ENCODE measurements at places on chromosomes 13 and 19.

DNA sequence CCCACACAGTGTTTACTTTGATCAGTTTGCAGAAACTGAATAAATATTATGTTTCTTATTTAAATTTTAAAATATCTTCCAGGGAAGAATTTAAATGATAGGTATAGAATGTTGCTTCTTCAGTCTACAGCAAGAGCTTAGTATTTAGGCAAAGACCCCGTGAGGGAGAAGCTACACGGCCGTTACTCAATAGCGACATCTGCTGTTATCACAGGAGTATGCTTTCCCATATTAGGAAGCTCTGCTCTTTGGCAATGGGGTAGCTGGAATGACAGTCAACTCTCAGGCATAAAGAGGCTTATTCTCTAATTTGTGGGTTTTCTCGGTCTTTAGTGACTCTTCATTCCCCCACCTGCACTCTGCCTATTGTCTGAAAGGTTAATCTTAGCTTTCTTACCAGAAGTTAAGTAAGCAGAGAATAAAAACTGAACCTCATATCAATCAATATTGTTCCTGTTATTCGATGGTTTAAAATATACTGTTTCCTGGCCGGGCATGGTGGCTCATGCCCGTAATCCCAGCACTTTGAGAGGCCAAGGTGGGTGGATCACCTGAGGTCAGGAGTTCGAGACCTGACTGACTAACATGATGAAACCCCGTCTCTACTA lies 13.2 kb upstream of the LHFPL6 start:
- DNase-seq, result peak; percentile 64

DNA sequence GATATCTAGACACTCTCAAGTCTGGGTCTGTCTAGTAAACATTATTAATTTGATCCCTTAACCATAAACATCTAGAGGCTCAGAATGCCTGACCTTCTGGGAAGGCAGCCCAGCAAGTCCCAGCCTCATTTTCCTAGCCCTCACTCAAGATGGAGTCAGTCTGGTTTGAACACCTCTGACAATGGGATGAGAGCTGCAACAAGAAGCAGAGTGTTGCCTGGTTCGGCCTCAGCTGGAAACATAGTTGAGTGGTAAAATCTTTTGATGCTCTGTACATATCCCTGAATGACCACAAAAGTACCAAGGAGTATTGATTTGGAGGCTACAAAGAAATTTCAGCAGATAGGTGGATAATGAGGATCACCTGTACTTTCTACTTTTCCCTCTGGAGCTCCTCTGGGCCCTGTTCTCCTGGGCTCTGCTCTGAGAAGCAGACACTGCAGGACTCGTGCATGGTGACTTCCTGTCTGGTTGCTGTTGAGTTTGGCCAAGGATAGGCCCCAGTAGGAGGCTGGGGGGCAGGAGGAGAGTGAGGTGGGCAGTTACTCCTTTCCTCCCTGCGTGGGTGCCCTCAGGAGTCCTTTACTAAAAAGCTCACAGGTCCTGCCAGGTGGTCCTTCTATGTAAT lies 68.4 kb upstream of the SLC15A1 start:
- DNase-seq, result no peak

DNA sequence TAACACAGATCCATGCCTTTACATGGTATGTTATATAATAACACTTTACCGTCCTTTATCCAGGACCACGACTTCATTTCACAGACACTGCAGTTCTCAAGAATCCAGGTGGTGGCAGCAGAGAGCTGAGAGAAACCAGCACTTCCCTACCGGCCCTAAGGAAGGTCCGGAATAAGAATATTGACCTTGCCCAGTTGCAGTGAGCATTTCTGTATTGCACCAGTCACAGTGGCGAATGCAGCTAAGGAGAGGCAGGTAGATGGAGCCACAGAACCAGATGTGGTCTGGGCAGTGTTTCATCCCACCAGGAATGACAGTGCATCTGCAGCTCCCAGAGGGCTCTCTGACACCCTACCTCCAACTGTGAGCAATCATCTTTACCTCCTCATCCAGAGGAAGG lies 44.6 kb downstream of the ZNF787 start:
- peak; percentile 75 for DNase-seq

DNA sequence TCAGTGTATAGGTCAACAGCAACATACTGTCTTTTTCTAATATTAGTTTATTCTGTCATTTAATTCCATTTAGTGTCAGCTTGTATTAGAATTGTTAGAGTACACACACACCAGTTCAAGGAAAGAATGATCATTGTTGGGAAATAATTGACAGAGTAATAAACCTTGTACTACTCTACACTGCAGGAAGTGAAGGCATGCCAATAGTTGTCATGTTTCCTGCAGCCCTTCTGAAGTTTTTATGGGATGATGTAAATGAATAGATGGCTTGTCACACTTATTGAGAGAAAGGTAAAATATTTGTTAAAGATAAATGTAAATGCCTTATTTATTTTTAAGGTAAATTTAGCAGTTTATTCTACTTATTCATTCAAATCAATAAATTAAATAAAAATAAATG lies 306.9 kb upstream of the KLHL1 start:
- no peak for DNase-seq

GRCh38 chr19:3606690-3607289 lies at the start of gene TBXA2R:
Gene TBXA2R (minus strand): TSS chr19:3606875. CDS start chr19:3600634, 6,241 bp downstream.
- DNase-seq, result peak; percentile 42

DNA sequence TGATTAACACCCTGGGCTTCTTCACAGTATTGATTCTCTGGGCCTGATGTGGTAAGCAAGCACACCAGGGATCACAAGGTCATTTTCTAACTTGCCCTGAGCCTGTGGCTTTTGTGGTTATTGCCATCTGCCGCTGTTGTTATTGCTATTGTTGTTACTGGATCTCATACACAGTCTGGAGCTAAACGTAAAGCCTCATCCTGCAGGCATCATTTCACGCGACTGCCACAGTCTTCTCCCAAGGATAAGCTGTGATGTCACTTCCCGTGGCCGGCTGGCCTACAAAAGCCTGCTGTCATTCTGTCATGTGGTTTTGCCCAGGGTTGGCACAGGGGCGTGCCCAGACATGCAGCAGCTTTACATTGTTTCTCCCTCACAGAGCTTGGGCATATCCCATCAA lies 154.0 kb upstream of the GPR12 start:
- DNase-seq, result no peak

- no peak for DNase-seq
Observed at GRCh38 chr13:62176051-62176450, 760.4 kb upstream of the PCDH20 start.

DNA sequence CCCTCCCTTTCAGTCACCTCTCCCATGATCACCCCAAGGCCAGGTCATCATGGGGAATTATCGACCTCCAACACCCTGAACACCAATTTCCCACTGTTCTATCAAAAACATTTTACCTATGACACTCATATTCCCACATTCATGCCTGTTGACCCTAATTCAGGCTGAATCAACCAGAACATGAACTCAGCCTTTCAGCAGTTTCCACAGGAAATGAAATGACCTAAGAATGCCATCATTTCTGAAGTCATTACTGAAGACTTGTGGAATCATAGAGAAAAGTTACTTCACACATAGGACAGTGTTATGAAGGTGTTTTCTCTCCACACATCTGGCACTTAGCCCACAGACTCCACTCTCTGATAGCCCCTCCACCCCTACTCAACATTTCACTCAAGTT lies 29.9 kb upstream of the FAM124A start:
- DNase-seq, result no peak

- no peak for DNase-seq
Observed at GRCh38 chr19:42465827-42466280, 23.1 kb upstream of the CXCL17 start.

GRCh38 chr13:76663592-76664335 lies 222.4 kb downstream of the KCTD12 start:
- no peak for DNase-seq

DNA sequence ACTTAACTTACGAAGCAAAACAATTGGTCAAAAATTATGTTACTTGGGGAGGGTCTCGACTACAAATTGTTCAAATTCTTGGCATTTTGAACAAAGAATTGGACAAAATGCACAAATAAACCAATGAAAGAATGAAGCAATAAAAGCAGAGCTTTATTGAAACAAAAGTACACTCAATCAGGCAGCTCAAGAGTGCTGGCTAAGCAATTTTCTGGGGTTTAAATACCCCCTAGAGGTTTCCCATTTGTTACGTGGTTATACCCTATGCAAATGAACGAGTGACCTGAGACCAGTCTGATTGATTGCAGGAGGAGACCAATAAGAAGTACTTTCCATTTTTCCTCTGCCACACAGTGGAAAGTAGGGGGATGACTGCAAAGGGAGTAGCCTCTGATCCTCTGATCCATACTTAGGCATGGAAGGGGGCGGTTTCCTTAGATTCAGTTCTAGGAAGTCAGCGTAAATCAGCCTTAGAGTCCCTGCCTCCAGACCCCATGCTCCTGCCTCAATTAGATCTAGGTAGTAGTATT lies 228.6 kb downstream of the EFNB2 start:
- no peak for DNase-seq

DNA sequence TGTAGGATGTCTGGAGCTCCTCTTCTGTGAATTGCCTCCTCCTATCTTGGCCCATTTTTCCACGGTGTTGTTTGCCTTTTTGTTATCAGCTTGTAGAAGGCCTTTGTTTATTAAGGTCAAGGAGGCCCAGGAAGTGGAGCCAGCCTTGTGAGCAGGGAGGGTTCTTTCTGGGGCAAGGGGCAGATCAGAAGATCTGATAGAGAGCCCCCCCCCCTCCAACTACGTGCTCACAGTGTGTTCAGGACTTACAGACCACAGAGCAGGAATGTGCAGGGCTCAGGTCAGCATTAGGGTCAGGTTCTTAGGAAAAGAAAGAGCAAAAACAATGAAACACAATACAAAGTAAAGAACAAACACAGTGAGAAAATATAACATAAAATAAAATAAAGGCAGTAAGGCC lies 59.4 kb downstream of the CCNE1 start:
- DNase-seq, result no peak

DNA sequence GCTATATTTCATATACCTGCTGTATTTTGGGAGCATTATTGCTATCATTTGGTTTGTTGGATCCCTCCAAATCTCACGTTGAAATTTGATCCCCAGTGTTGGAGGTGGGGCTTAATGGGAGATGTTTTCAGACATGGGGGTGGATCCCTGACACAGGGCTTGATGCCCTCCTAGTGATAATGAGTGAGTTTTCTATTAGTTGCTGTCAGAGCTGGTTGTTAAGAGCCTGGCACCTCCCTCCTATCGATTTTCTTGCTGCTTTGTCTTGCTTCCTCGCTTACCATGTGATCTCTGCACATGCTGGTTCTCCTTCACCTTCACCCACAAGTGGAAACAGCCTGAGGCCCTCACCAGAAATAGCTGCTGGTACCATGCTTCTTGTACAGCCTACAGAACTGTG lies 259.9 kb upstream of the STARD13 start:
- no peak for DNase-seq

GRCh38 chr13:49356223-49356622 lies 87.6 kb downstream of the CAB39L start:
- no peak for DNase-seq

- DNase-seq, result no peak
Observed at GRCh38 chr13:34506796-34507195, 435.3 kb upstream of the NBEA start.

- DNase-seq, result no peak
Observed at GRCh38 chr13:29754473-29754806, 96.0 kb downstream of the UBL3 start.

DNA sequence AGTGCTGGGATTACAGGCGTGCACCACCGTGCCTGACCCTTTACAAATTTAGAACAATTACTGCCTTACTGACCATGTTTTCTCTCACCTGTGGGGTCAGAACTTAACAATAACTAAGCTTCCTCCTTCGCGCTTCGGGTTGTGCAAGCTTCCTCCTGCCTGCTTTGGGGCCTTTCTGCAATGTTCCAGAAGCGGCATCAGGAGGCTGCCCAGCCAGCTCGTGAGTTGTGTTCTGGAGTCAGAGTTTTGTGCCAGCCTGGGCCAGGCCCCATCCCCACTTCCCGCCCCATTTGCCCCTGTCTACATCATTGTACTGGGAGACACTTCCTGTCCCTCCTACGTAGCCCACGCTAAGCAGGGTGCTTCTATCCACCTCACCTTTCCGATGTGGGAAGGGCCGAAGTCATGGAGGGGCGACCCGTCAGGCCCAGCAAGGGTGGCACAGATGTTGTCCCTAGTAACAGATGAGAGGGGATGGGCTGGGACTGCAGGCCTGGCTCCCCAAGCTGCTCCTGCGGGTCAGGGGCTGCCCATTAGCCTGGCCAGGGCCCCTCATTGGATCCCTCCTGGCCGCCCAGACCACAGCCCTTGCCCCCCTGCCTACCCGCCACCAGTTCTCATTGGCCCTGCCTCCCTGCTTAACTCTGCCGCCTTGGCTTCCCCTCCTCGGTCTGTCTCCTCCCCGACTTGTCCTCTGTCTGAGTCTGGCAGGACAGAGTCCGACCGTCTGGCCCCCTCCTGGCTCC lies 13.4 kb downstream of the UHRF1 start:
- DNase-seq, result no peak
